COLO829 (cell line): ENCODE measurements at places on chromosomes 4 and X.

- DNase-seq, result no peak
Observed at GRCh38 chr4:113878668-113879067, 100.8 kb downstream of the ARSJ start.

DNA sequence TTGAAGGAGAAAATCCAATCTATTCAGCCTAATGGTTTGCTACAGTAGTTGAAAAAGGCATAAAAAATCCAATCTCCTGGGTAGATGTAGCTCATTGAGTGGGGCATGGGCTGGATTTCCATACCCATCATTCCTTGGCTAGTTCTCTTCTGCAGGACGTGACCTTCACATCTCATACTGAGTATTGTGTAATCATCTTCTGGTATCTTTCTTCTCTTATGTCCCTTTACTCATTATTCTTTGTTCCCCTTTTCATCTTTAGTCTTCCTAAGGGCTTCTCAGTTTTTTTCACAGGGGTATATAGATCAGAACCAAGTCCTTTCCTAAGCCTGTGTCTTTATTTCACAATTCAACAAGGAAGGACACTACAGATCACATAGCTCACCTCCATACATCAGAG, 727.6 kb upstream of the MAGEB2 start:
- no peak for DNase-seq

GRCh38 chr4:55321707-55322264, 24.3 kb upstream of the SRD5A3 start:
- peak; percentile 60 for DNase-seq

- no peak for DNase-seq
Observed at GRCh38 chr4:67934628-67935027, 28.7 kb downstream of the TMPRSS11A start.

DNA sequence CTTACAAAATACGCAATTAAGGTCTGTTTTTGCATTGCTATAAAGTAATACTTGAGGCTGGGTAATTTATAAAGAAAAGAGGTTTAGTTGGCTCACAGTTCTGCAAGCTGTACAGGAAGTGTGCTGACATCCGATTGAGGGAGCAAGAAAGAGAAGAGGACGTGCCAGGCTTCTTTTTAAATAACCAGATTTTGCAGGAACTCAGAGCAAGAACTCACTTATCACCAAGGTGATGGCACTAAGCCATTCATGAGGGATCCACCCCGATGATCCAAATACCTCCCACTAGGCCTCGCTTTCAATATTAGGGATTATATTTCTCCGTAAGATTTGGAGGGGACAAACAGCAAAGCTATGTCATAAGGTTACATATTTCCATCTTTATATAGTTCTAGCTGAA, 456.7 kb downstream of the GLUD2 start:
- DNase-seq, result no peak
